NCI-H2081 (cell line): ENCODE measurements at places on chromosomes 2 and 18.

DNA sequence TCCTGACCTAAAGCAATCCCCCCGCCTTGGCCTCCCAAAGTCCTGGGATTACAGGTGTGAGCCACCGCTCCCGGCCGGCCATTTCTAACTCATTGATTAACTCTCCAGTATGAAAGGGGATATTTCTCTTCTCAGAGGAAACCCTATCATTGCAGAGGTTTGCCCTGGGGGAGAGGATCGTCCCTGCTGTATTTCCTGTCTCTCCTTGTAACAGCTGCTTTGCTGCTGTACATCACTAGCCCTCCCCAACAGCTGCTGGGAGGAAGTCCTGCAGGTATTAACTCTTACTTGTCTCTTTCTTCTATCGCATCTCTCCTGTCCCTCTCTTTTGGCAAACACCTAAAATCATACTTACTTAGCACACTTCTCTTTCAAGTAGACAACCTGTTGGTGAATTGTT, 219.0 kb upstream of the DSEL start:
- no peak for DNase-seq

GRCh38 chr18:24112874-24113615, 25.8 kb upstream of the CABYR start:
- no peak for DNase-seq

GRCh38 chr2:19301706-19302105, 56.7 kb downstream of the OSR1 start:
- DNase-seq: no peak

DNA sequence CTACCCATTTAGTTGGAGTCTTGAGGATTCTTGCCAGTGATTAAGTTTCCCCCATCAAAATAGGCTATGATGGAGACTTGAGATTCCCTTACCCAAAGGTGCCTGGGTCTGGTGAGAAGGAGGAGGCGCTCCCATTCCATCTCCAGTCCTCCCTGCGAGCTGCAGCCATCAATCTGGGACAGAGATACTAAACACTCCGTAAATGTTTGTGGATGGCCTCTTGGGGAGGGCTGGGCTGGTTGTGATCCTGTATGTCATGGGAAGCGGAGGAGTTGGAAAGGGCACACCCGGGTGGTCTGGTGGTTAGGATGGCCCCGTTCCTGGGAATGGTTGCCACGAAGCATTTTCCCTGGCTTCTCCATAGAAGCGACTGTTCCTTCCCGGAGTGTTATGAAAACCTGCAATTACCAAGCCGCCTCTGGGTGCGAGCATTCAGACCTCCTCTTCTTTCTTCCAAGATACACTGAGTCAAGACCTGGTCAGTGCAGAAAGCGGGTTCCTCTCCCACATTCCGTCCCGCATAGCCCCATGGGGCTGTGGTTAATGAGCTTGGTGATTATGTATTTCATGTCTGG, 196.9 kb downstream of the CTIF start:
- no peak for DNase-seq

- no peak for DNase-seq
These were observed 7.5 kb downstream of the SMCHD1 start for GRCh38 chr18:2662990-2663389.

- no peak for DNase-seq
These were observed 146.3 kb downstream of the RTN4 start for GRCh38 chr2:54903736-54904554.

GRCh38 chr2:60408207-60408606, 145.2 kb downstream of the BCL11A start:
- DNase-seq: no peak

DNA sequence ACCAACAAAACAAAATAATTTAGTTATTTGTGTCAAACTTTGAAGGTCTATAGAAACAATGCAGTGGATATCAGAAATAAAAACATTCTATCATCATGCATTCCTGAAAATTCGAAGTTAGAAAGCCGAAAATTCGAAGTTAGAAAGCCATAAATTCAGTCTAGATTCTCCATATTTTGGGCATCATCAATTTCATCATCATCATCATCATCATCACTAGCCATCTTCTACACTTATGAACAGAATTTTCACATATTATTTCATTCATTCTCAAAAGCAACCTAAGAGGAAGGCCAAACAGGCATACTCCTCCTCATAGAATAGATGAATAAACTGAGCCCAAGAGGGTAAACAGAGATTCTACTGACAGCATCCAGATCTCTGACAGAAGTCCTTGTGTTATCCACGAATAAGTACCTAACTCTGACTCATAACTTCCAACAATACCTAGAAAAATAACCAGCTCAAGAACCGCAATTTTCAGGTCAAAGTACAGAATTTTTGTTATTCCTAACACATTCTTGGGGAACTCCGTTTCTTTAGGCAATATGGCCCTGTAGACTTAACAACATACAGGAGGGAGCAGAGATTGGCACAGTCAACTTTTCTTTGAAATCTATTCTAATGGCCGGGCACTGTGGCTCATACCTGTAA, 84.7 kb downstream of the TCF4 start:
- no peak for DNase-seq

DNA sequence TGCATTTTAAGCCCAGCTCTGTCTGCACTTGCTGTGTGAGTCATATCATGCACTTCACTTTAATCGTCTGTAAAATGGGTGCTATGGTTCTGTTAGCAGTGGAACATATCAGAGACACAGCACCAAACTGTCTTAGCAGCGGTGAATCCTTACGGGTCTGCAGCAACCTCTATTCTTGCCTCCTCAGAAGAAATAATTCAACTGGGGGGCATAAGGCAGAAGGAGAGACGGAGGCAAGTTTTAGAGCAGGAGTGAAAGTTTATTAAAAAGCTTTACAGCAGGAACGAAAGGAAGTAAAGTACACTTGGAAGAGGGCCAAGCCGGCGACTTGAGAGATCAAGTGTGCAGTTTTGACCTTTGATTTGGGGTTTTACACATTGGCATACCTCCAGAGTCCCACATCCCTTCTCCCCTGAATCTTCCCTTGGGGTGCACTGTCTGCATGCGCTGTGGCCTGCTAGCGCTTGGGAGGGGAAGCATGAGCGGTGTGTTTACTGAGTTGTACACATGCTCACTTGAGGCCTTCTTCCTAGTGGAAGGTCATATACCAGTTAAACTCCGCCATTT, 109.8 kb downstream of the DDX1 start:
- DNase-seq: no peak

GRCh38 chr18:38420611-38421010, 855.0 kb upstream of the CELF4 start:
- no peak for DNase-seq

GRCh38 chr18:46096651-46097300, 1.3 kb downstream of the ATP5F1A start:
- DNase-seq: no peak

GRCh38 chr2:212050871-212051270, 487.7 kb downstream of the ERBB4 start:
- no peak for DNase-seq

GRCh38 chr18:44673256-44673880, 7.3 kb upstream of the SETBP1 start:
- DNase-seq: no peak

- no peak for DNase-seq
These were observed 71.9 kb upstream of the KLHL29 start for GRCh38 chr2:23312996-23313606.

DNA sequence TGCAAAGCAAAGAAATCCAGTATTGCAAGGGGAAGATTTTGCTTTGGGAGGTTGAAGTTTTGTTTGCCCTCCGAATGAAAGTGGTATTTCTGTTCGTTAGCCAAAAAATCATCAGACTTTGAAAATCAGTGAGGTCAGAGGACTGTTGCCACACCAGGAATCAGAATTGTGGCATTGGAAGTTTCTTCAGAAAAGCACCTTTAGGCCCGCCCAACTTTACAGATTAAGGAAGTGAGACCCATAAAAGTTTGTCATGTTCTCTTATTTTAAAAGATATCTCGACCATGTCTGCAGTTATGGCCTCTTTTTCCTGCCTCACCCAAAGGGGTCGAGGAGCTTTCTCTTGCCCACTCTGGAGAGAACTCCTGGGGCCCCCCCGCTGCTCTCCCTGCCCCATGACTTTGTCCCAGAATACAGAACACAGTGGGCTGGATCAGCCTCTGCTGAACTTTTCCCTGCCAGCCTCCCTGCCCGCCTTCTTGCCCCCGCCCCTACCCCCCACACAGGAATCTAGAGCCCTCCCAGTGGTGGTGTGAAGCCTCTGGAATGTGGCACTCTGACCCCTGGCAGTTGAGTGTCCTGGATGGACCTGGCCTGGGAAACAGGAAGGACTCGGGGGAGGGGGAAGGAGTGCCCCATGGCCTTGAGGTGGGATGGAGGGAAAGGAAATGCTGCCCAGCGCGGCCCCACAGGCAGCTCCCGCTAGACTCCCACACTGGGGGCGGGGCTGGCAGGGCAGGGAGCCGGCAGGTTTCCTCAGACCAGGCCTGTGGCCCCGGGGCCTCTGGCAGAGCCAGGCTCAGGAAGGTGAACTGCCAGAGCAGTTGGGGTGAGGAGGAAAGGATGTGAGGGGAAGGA, 25.3 kb downstream of the CRIM1 start:
- DNase-seq: no peak

- no peak for DNase-seq
These were observed 357.6 kb downstream of the MTX2 start for GRCh38 chr2:176626796-176627195.

DNA sequence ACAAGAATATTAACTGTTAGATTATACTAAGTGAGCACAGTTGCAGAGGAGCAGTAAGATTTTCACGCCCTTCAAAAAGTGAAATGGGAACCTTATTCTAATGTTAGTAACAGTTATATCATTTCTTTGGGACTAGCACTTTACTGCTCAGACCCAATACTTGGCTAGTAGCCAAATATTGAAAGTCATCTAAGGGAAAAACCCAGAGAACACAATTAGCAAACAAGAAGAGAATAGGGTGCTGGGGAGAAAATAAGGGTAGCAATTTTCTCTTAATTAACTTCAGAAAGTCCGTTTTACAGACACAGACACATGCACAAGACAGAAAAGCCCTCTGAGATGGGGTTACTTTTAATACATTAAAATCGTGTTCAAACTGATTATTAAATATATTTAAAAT, 71.8 kb downstream of the ID2 start:
- peak; percentile 9 for DNase-seq

- DNase-seq: no peak
These were observed 21.5 kb upstream of the ZSCAN30 start for GRCh38 chr18:35311496-35311895.

DNA sequence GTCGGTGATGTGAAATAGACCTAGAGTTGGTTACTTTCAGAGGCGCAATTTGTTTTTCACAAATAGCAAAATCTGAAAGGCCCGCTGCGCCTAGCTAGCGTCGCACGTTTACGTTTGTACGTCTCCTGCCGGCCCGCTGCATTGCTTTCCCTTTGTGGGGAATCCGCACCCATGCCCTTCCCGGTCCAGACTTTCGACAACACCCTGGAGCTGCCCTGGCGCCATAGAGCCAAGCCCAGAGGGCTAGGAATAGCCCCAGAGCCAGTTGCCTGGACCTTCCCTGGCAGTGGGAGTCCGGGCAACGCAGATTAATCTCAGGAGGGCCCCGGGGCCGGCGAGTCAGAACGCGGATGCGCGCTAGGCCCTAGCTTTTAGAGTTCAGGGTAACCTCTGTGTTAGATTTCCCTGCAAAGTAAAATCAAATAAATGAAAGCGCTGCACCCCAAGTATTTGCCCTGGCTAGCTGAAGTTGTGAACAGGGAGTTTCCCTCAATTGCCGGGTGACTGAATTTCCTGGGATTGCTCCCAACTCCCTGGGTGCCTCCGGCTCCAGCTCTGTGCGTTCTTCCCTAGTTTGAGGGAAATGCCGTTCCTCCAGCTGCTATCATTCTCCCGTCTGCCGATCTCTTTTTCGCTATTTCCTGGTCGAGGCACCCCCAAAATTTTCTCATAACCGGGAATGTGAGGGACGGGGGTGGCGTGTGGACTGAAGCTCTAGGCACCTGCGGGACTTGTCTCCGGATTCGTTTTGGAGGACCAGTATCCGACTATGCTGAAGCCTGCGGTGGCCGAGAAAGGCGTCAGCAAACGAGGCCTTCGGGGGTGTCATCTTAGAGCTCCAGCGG, 1.2 kb upstream of the EN1 start:
- no peak for DNase-seq

GRCh38 chr2:162293122-162293786, 25.2 kb downstream of the IFIH1 start:
- no peak for DNase-seq

DNA sequence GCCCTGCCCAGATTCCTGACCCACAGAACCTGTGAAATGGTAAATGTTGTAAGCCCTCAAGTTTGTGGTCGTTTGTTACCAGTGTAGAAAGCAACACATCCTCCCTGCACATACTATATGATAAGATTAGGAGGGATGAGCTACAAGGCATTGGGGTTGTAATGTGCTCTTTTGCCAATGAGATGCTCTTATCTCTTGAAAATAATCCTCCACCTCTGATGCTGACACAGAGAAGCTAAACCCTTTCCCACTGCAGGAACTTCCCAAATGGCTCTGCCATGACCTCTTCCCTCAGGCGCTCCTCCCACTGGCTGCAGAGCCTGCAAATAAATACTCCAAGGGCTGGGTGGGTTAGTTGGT, 23.5 kb downstream of the CDC42EP3 start:
- DNase-seq: no peak

DNA sequence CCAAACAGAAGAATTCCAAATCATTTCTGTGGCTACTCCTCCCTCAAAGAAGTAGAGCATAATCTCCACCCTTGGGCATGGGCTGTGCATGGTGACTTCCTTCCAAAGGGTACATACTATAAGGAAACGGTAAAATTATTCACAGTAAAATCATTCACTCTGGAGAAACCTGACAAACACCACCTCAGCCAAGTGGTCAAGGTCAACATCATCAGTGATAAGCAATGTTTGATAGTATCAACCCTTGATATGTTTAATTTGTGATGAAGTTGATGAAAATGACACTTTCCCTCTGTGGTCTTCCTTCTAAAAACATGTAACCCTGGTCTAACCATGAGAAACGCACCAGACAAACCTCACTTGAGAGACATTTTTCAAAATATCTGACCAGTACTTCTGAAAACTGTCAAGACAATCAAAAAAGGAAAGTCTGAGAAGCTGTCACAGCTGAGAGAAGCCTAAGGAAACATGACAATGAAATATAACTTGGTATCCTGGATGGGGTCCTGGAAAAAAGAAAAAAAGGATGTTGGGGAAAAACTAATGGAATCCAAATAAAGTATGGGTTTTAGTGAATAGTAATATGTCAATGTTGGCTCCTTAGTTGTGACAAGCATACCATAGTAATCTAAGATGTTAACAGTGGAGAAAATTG, 9.4 kb upstream of the TXNDC2 start:
- DNase-seq: no peak

DNA sequence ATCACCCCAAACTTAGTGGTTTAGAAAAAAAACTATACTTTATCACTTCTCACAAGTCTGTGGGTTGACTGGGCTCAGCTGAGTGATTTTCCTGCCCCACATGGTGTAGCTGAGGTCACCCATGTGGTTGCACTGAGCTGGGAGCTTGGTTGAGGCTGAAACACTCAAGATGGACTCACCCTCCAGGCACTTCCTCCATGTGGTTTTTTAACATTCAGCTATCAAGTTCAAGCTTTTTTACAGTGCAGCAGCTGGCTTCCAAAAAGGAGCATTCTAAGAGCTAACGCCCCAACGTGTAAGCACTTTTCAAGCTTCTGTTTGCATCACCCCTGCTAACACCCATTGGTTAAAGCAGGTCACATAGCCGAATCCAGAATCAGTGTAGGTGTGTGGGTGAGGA, 105.9 kb upstream of the CREB1 start:
- DNase-seq: no peak
